NT2/D1 (cell line): ENCODE measurements at places on chromosomes 7 and 10.
A peak's percentile ranks its signal among the peaks of the same experiment; 100 is the strongest.

DNA sequence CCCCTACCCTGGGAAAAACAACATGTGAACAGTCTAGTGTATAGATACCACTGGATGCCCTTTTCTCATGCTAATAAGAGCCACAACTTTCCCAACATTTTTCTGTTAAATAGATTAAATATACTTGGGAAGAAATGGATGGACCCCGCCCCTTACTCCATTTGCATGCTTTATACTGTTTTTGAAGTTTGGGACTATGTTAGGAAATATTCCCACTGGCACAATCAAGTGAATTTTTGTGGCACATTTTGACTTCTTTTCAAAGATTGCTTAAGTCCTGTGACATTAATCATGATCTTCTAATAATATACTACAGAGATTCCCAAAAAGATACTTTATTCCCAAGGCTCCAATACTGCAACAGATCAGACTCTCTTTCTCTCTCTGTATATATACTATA lies 216.6 kb downstream of the TWIST1 start:
- DNase-seq = no peak

DNA sequence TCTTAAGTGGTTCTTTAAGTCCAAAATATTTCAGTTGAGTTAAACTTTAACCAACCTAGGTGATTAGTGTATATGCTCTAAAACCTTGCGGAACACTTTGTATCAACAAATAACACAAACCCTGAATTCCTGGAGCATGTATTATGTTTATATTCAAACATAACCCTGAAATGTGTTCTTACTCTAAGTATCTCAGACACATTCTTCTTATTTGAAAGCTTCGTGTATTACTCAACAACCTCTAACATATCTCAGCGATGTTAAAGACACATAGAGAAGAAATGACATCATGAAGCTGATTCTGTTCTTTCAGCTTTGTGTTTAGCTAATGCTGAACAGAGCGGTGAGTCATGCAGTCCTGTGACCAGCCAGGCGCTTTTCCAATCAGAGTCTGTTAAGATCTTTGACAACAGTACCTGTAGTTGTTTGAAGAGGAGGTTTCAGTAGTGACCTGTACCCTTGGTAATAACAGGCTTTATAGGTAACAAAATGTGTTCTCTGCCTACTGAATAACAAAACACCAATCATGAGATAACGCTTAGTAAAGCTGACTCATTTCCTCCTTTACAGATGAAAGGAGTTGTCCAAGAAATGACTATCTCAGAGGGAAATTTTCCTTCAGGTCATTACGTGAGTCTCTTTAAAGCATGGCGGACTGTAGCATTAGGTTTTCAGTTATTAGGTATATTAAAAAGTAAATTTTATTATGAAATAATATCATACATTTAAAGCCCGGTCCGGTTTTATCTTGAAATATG lies 67.3 kb upstream of the KLF6 start:
- peak; percentile 20 for DNase-seq

DNA sequence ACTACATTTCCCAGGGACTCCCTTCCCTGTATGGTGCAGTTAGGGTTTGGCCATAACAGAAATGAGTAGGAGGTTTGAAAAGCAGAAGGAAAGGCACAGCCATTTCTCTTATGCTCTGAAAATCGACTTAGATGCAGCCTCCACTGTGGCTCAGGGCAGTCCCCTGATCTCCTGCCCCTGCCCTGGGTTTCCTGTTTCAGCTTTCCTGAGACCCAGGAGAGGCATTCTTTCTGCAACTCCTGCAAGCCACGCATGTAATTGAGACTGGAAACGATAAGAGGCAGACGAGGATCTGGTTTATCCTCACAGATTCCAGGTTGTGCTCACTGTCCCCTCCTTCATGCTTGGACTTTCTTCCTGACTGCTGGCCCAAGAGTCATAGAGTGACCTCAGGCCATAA lies 461.2 kb upstream of the VSTM2A start:
- no peak for DNase-seq

GRCh38 chr7:73967832-73968290 lies 60.1 kb upstream of the ELN start:
- DNase-seq = no peak

- DNase-seq = no peak
These were observed 57.1 kb downstream of the SLIT1 start for GRCh38 chr10:97128516-97129154.

GRCh38 chr10:23338155-23338828 lies 6.3 kb downstream of the C10orf67 start:
- DNase-seq = no peak

DNA sequence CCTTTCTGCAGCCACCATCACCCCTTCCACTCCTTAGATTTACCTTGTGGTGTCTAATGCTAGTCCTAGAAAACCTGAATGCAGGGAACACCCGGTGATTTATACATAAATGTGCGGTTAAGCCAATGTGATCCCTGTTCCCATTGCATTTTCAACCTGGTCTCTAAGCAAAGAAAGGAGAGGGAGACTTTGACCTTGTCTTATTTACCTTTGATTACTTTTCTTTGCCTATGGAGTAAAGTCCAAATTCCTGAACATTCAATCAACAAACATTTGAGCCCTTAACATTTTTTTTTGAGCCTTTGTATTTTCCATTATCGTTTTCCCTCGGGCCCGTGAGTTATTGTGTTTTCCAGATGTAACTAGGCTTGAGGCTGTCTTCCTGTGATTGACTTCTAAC lies 233.9 kb downstream of the ZNF248 start:
- DNase-seq = no peak

- no peak for DNase-seq
These were observed 144.1 kb downstream of the SRPK2 start for GRCh38 chr7:105244594-105244993.

GRCh38 chr10:35641676-35642034 lies 441 bp downstream of the FZD8 start:
- DNase-seq = no peak

DNA sequence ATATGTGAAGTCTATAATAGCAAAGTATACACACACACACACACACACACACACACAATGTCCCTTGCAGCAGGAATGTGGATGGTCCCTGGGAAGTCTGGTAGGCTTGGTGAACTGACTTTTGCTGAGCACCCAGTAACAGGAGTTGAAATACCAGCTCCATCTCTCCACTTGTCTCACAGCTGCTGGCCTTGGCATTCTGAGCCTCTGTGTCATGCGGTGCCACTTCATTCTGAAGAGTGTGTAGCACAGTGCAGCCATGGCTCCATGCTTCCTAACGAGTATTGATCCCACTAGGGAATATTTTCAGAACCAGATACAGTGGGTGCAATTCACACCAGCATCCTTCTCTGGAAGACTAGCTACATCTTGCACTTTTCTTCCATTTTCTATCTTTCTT lies 192.4 kb downstream of the ADARB2 start:
- DNase-seq = no peak

DNA sequence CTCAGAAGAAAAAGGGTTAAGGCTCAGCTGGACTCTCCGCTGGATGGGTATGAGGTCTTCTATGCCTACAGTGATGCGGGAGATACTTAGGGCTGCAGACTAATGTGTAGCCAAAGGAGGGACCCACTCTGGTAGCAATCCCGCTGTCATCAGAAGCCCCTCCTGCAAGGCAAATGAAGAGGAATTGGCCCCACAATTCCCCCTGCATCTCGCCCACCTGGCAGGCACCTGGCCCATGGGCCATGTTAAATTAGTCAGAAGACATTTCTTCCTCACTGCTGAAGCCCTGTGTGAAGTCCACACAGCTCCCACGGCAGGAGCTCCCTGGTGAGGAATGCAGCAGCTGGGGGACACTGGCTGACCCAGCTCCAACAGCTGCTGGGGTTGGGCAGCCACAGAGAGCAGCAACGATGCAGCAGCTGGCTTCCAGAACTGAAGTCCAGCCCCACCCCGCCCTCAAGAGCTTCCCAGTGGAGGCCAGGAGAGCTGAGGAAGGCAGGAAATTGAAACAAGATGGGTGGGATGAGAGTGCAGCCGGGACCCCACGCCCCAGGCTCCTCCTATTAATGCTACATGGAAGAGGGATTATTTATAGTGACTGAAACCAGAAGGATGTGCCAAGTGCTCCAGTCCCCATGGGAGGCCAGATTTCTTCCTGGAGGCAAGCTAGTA lies 5.5 kb downstream of the VSTM4 start:
- no peak for DNase-seq

- DNase-seq = no peak
These were observed 35.8 kb downstream of the SLC26A4 start for GRCh38 chr7:107696330-107696946.

- DNase-seq = no peak
These were observed 317.0 kb downstream of the GLRX3 start for GRCh38 chr10:130453036-130453720.

DNA sequence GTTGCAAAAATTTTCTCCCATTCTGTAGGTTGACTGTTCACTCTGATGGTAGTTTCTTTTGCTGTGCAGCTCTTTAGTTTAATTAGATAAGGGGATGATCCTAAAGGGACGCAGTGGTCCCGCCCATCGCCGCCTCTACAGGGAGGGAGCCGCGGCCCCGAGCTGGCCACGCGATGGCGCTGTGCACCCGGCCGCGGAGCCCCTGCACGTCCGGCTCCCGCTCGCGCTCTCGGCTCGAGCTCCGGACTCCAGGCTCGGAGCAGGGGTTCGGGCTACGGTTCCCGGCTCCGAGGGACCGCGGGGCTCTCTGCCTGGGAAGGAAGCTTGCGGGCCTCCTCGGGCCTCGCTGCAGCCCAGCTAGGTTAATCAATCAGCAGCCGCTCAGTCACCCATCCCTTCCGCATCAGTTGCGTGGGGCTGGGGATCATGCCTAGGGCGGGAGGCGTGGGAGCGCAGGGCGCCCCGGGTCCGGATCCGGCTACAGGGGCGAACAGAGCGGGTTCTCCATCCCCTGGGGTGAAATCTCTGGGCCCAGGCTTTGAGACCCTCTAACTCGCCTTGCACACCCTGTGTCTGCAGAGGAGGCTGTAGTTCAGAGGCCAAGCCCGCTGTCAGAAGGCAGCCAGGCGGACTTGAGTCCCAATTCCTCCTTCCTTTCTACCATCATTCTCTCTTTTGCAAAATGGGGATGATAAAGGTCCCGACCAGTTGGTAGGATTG lies 97.9 kb downstream of the WDR11 start:
- DNase-seq = peak; percentile 68

- no peak for DNase-seq
These were observed 82.0 kb upstream of the GRB10 start for GRCh38 chr7:50864694-50865093.

DNA sequence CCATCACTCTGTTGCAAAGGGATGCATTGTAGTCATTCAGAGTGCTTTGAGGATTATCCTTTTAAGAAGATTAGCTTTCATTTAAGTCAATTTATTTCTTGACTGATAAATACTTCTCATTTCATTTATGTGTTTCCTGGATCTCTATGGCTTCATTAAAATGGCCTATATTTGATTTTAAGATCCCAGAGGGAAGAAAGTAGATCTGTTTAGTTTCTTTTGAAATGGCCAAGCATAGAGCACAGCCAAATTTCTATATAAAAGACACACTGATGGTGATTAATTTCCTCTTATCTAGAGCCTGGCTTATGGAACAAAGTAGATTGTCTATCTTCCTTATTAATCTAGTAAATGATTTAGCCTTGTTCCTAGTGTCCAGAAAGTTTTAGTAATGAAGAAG lies 129.7 kb upstream of the CALCR start:
- DNase-seq = no peak

DNA sequence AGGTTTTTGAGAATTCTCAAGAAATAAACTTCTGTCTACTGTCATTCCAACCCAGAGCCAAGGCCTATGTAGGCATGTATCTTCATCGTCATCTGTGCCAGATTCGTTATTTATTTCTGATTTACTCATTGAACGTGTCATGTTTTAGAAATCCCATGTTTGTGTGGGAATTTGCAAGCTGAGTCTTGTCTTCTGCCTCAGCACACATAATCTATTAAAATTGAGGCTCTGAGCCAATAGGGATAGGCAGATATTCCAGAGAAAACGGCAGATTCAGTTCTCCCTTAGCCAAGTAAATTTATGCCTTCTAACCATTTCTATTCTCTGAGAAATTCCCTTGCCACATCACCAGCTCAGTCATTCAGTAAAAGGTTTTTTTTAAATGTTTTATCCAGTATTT lies 444.6 kb downstream of the REEP3 start:
- no peak for DNase-seq

DNA sequence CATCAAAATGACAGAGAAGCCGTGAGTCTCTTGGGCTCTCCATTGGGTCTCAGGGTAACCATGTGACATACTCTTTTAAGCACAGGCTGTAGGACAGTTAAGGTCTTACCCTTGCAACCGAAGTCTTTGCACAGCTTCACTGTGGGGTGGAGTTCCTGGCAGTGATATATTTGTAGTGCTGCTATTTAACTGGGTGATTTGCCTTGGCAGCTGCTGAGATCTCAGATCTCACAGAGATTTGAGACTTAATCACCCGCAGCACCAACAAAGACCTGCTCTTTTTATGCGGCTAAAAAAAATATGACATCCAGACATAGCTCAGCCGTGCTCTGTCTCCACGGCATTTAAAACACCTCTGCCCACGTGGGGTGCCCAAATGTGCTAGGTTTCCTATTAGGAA lies 63.4 kb upstream of the NPTX2 start:
- no peak for DNase-seq

DNA sequence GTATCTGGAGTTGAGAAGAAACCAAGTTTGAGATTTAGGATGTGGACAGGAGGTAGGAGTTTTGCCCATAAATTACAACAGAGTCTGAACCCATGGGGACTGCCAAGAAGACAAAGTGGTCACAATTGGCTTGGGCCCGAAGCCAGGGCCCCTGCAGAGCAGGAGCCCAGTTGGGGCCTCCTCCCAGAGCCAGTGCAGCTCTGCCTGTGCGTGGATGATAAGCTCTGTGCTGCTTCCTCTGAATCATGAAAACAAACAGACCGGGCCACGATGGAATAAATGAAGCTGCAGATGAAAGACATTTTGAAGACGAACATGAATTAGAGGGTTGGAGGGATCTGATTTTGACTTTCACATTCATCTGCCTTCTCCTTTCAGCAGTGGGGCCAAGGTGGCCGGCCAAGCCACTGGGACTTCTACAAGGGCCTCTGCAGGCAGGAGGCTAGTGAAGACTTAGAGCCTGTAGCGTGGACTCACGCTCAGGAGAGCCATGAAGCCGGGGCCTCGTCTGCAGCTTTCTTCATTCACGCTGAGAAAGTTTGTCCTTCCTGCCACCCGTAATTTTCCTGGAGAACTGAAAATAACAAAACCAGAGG lies 156.8 kb upstream of the LYZL1 start:
- DNase-seq = no peak

GRCh38 chr7:24343614-24344013 lies 59.6 kb downstream of the NPY start:
- DNase-seq = no peak
